NCI-H1417 treated with DMSO at 0.1 percent for 48 hours (cell line): ENCODE measurements at places on chromosomes 12 and 14.

- DNase-seq: no peak
These were observed 6.7 kb upstream of the CLEC7A start for GRCh38 chr12:10136637-10137205.

DNA sequence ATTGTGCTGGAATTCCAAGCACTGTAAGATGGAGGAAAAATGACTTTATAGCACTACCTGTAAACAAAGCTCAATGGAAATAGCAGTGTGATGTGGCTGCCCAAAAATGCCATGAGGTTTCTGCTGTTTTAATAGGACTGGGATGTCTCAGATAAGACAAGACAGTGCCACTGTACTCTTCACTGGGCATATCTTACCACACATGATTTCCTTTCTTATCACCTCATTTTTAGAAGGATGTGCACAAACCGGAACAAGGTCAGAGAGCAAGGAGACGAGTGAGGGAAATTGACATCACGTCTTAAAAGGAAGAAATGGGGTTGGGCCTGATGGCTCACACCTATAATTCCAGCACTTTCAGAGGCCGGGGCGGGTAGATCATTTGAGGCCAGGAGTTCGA lies 38.4 kb upstream of the FGD4 start:
- no peak for DNase-seq

- no peak for DNase-seq
These were observed 26.2 kb downstream of the PLXNC1 start for GRCh38 chr12:94174576-94174975.

- DNase-seq: peak; percentile 4
These were observed 19.3 kb downstream of the ZC2HC1C start for GRCh38 chr14:75088566-75089373.

DNA sequence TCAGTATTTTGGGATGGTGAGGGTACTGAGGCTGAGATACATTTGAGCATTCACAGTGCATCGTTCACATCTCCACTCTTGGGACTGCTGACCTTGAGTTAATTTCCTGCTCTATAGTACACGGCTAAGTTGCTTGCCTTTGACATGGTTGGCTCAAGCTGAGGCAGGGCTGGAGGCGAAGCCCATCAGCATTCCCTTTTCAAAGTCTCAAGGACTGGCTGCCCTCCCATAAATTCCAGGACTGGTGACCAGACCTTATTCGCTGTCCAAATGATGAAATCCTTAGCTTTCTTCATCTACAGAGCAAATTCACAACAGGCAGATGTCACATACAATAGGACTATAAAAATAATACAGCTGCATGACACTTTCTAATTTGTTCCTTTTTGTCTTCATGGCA lies 85.9 kb downstream of the SSPN start:
- DNase-seq: no peak

GRCh38 chr14:32608857-32609256 lies 279.8 kb downstream of the AKAP6 start:
- DNase-seq: no peak

- no peak for DNase-seq
These were observed 47.7 kb upstream of the PPP2R5C start for GRCh38 chr14:101713621-101714349.

- DNase-seq: no peak
These were observed 38.8 kb downstream of the TESC start for GRCh38 chr12:117060246-117060928.

DNA sequence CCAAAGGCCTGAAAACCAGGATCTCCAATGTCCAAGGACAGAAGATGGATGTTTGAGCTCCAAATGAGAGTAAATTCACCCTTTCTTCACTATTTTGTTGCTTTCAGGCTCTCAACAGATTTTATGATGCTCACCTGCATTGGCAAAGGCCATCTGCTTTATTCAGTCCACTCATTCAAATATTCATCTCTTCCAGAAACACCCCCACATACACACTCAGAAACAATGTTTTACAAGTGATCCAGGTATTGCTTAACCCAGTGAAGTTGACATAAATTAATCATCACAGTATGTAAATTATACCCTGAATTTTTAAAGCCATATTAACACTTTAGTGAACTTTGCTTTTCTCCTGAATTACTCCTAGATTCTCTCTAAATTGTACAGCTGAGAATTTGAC lies 63.3 kb downstream of the DUSP6 start:
- DNase-seq: no peak

DNA sequence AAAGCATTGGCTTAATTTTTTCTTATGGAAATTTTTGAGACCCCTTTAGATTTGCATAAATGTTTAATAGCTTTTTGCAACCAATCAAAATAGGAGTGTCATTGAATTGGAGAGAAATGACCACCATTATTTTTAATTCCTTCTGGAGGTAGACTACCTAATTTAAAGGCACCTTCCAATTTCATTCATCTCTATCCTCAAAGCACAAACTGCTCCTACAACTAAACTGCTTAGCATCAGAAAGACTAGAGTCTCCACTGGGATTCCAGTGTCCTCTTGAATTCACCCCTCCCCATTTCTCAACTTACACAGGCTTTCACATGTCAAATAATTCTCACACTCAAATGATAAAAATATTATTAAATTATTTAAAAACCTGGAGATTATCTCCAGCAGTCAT lies 168.4 kb downstream of the RPS29 start:
- DNase-seq: no peak

- DNase-seq: no peak
These were observed 636 bp downstream of the FBXO33 start for GRCh38 chr14:39431416-39432178.

GRCh38 chr12:116694653-116695463 lies 43.0 kb downstream of the SPRING1 start:
- DNase-seq: no peak

DNA sequence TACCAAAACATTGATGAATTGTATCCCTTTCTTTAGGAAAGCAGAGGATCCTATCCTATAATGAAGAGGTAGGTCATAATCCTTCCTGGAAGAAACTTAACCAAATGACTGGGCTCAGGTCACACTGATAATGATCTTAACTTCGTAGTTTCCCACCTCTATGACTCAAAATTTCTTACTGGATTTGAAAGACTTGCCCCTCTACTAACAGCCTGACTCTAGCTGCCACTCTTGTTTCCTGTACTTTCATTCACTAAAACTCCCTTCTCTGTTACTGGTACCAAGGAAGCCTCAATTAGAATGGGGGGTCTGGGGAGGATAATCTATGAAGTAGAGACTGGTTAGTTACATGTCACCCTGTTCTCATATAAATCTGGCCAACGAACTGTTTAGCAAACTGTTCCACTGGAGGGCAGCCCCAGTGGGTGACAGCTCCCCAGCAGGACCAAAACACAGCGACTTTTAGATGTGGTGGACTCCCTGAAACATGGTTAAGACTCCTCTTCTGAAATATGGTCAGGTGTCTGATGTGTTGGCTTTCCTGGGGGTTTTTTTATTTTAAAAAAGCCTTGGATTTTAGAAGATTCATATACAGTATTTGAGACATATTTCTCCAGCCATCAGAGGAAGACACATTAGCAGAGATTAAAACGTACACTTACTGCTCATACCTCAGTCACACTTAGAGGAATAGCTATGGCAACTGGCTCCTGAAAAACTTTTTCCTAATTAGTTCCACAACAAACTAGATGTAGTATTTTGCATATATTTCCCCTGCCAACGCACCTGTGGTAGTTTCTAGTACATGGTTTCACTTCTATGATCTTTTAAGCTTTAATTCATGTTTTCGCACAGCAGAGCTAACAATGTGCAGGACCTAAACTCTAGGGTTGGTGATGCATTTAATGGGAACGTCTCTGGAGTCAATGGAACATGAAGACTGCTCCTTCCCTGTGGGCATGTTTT lies 72.3 kb downstream of the ACADS start:
- no peak for DNase-seq

DNA sequence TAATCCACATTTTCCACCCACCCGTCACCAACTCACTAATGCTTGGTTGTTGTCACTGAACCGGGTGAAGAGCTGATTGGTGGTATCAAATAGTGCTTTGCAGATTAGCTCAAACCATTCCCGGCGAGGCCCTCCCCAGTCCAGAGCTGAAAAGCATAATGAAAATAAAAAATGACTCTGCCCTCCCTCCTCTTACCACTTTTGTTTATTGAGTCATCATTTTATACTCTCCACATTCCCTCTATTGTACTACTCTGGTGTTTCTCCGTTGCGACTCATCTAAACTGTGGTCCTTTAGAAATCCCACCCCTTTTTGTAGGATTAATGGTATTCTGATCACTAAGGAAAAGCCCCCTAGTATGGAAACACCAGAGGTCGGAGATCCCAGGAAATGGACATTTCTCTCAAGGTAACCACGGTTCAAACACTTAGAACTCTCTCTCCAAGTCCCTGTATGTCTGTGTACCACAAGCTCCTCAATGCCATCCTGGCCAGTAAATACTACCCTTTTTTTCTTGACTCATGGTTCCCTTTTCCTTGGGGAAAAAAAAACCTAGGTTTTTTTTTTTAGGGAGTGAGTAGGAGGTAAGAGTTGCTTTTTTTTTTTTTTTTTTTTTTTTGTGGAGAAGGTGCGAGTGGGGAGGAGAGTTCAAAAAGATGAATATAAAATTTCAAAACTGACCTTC lies 42.0 kb downstream of the AREL1 start:
- no peak for DNase-seq

DNA sequence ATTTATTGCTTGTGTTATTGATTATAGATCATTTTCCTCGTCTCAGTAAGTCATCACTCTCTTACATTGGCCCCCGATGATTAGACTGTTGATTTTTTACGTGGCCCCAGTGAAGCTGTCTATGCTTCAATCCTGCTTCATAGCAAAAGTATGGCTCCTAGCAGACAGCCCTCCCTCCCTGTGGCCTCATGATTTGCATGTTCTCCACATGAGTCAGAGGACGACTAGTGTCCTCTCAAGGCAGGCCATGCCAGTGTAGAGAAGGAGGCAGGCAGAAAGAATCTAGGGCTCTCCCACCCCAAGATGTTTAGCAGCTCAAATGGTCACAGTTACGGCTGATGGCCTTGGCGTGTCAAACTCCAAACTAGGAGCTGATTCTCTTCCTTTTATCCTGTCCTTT lies 59.6 kb downstream of the FIGNL2 start:
- no peak for DNase-seq

GRCh38 chr12:95240556-95240955 lies 22.9 kb downstream of the VEZT start:
- DNase-seq: no peak

DNA sequence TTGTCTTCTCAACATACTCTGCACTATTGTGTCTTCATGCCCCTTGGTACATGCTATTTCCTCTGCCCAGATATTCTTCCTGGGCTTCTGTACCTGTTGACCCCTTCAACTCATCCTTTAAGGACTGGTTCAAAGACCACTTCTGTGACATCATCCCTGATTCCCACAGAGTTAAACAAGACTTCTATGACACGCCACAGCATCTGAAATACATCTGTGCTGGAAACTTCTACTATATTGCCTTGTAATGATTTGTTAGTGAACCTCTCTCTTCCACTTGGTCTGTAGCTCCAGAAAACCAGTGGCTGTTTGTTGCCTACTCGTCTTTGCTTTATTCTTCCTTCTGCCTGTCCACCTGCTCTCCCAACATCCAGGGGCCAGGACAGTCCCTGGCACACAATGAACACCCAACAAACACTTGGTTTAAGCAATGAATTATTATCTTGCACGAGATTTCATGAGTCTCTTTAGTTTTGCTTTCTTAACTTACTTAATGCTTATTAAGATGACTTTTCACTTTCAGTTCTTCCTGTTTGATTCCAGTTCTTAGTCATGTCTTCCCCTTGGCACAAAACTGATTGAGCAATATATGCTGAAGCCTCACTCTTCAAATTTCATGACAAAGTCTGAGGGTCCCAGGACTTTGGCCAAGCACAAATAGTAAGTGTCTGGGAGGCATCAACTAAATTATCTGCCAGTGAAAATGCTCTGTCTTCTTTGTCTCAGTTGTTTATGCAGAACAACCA lies 485.9 kb downstream of the APAF1 start:
- no peak for DNase-seq

DNA sequence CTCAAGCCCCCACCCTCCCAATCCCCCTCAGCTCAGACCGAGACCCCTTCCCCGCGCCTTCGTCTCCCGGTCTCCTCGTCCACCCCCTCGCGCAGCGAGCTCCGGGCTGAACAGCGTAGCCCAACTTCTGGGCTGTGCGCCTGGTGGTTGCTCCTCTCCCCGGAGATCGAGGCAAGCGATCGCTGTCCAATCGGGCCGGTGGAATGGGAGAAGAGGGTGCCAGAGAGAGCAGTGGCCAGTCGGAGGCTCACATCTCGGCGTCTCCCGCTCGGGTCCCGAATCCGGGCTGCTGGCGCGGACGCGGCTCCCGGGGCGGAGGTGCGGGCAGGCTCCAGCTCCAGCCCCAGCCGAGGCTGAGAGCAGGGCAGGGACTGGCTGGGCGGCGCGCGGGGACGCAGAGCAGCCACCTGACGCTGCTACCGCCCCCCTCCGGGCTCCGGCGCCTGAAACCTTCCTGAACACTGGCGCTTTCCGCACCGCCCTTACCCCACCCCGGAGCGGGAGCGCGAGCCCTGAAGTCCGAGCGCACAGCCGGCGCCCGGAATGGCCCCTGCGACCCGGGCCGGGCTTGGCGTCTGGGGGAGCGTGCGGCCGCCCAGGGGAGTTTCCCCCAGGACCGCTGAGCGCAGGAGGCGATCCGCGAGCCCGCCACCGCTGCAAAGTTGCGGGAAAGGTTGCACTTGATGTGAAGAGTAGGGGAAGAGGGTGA lies 508 bp upstream of the KCNH5 start:
- peak; percentile 70 for DNase-seq

GRCh38 chr12:129696926-129697325 lies 206.9 kb downstream of the TMEM132D start:
- DNase-seq: no peak

GRCh38 chr12:43148691-43149090 lies 403.3 kb downstream of the ADAMTS20 start:
- DNase-seq: no peak

DNA sequence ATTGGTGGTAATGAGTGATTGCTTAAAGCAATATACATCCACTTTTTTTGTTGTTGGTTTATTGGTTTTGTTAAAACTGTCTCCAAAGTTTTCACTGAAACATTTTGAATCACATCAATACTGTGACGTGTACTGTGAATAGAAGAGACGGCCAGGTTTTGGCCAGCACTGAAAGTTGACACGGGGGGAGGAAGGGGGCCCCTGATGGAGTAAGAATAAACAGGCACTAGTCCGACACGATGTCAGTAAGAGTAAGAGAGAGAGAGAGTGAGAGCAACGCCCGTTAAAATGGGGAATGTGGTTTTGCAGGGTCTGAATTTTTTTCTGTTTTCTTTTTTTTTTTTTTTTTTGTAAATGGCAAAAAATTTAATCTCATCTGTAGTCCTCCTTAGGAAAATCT lies 14.7 kb downstream of the PEBP1 start:
- DNase-seq: no peak

GRCh38 chr12:3600039-3600720 lies 109.2 kb downstream of the PRMT8 start:
- no peak for DNase-seq
